ENCODE measurements at places on chromosomes 3 and 15.

DNA sequence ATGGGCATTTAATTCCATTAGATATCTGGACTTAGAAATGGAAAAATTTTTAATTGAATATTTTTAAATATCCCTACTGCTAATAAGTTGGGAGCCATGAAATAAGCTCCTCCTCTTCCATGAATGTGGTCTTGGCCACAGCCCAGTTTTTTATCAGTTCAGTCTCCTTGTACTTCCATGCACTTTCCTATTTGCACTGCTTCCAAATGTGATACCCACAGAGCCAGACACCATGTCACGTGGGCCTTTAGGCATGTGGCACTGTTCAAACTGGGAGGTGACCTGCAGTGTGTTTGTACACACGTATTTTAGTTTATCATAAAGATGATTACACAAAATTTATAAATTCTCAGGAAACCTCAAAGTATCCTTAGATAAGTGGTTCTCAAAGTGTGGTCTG is 80.1 kb upstream of the DGKG start:
- no peak for DNase-seq

GRCh38 chr3:99859825-99860224 is 42.2 kb downstream of the CMSS1 start:
- DNase-seq: no peak

GRCh38 chr3:119611664-119612063 is 14.0 kb downstream of the PLA1A start:
- no peak for DNase-seq

DNA sequence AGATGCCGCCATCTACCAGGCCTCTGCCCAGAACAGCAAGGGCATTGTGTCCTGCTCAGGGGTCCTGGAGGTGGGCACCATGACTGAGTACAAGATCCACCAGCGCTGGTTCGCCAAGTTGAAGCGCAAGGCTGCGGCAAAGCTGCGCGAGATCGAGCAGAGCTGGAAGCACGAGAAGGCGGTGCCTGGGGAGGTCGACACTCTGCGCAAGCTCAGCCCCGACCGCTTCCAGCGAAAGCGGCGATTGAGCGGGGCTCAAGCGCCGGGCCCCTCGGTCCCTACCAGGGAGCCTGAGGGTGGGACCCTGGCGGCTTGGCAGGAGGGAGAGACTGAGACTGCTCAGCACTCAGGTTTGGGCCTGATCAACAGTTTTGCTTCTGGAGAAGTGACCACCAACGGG is 22.6 kb downstream of the ALPK3 start:
- DNase-seq: no peak

DNA sequence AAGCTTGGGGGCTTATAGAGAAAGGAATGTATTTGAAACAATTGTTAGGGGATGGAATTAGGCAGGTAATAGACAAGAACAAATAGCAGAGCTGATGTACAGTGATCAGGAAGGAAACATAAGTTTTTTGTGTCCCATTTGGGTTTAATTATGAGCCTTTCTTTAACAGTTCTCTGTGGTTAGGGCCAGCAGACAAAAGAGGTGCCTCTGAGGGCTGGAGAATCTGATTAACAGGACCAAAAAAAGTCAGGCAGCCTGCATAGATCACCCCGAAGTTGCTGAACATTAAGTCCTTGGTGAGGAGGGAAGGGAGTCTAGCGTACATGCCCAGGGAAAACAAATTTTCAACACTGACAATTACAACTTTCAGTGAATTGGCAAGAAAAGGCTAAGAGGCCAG is 88.6 kb upstream of the SPRED1 start:
- DNase-seq: no peak

GRCh38 chr3:191340966-191341365 is 10.6 kb upstream of the UTS2B start:
- DNase-seq: no peak

DNA sequence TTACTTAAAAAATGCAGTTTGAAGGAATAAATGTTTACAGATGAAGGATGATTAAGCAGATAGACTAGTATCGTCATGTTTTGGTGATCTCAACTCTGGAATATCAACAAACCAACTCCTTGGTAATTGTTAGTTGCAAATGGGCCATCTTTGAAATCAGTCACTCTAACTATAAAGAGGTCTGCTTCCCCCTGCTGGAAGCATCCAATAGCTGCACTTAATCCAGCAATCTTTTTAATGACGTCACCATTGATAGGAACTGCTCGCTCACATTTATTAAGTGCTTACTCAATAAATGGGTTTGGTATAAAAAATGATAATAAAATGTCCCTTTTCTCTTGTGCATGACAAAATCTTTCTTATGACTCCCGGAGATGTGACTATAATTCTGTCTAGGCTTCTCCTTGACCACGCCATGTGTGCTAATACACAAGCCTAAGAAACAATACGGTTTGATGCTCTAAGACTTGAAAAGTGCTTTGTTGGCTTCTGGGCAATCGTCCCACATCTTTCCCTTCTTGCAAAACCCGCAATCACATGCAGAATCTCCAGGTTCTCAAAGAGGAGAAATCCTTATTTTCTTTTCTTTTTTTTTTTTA is 227.6 kb upstream of the POU1F1 start:
- no peak for DNase-seq

- no peak for DNase-seq
Observed at GRCh38 chr3:154886437-154886836, 193.7 kb upstream of the MME start.

DNA sequence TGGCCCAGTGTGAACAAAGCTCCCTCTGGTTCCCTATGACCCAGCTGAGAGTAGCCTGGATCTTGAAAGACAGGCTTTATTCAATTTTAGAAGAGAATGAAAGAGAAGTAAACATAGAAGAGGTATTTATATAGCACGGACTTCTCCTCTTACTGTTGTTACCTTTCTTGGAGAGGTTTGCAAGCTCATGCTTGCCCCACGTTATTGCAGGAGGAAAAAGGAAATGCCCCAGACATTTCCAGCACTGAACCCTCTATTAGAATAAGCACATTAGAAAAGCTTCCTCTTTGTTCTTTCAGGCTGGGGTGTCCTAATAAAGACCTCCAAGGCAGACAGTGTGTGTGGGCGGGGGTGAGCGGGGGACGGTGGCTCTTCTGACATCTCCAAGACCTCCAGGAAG is 98.7 kb upstream of the AGBL1 start:
- DNase-seq: no peak

DNA sequence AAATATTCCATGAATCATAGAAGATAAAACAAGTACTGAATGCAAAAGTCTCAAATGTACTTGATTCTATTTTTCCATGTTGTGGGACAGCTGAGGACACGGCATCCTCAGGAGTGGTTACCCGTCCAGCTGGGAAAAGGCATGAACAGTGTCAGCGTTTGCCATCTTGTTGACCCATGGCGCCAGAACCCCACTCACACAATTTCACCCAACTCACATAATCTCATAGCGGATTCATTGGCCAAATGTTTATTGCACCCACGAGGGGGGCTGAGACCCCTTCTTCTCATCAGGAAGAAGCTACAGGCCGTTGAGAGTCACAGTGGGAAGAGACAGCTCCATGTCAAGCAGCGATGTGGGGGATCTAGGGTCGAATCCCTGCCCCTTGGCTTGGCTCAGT is 72.9 kb downstream of the OCA2 start:
- DNase-seq: no peak

DNA sequence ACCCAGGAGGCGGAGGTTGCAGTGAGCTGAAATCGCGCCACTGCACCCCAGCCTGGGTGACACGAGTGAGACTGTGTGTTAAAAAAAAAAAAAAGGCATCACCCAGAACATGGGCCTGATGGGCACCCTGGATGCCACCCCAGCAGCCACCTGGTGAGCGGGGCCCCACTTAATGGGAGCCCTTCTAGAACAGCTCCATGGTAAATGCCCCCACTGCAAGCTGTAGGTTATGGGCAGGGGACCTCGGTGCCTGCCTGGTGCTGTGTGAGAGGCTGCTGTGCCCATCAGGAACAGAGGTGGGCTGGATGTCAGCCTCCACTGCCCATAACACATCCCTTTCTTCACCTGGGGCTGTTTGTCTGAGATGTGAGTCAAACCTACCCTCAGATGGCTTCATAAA is 156.2 kb upstream of the MEF2A start:
- no peak for DNase-seq

DNA sequence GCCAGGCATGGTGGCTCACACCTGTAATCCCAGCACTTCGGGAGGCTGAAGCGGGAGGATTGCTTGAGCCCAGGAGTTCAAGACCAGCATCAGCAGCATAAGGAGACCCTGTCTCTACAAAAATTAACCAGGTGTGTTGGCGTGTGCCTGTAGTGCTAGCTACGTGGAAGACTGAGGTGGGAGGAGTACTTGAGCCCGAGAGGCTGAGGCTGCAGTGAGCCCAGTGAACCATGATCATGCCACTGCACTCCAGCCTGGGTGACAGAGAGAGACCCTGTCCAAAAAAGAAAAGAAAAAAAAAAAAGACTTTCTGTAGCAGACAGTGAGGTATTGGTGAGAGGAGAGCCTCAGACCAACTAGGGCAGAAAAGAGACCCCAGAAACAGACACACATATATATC is 263.8 kb downstream of the XXYLT1 start:
- no peak for DNase-seq

DNA sequence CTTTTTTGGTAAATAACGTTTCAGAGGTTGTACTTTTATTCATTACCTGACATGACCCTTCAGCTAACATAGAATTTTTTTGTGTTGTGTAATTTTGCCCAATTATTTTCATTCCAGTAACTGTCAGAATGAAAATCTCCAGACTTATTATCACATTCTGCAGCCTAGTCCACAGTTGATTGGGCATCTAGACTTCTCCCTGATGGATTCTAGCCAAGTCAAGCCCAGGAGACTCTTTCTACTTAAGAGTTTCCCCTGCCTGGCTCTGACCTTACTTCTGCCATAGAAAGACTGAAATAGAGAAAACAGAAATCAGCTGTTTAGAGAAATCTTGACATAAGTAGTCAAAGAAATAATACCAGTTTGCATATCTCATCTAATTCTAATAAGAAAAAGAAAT is 82.9 kb upstream of the CDAN1 start:
- DNase-seq: no peak

DNA sequence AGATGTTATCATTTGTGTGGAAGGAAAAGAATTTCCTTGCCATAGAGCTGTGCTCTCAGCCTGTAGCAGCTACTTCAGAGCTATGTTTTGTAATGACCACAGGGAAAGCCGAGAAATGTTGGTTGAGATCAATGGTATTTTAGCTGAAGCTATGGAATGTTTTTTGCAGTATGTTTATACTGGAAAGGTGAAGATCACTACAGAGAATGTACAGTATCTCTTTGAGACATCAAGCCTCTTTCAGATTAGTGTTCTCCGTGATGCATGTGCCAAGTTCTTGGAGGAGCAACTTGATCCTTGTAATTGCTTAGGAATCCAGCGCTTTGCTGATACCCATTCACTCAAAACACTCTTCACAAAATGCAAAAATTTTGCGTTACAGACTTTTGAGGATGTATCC is 15.1 kb downstream of the KLHL24 start:
- DNase-seq: no peak

DNA sequence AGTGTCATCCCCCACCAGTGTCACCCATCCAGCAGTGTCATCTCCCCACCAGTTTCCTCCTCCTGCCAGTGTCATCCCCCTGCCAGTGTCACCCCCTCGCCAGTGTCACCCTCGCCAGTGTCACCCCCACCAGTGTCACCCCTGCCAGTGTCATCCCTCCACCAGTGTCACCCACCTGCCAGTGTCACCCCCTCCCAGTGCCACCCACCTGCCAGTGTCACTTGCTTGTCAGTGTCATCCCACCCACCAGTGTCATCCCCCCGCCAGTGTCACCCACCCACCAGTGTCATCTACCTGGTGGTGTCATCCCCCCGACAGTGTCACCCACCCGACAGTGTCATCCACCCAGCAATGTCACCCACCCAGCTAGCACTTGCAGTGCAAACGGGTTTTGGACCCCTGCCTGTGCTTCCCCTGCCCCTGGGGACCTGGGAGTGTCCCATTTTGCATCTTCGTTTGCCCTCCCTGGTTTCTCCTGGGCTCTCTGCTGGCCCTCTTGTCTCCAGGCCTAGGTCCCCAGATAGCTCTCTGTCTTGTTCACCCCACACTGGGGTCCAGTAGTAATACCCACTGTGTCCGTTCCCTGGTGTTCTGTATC is 99.8 kb upstream of the PRR20G start:
- no peak for DNase-seq

GRCh38 chr3:113275583-113275928 is 64.2 kb downstream of the BOC start:
- DNase-seq: no peak

GRCh38 chr15:48765022-48765421 is 45.8 kb downstream of the CEP152 start:
- no peak for DNase-seq

- DNase-seq: no peak
Observed at GRCh38 chr3:182947888-182948287, 32.5 kb downstream of the DCUN1D1 start.

All from central memory CD4-positive, alpha-beta T cell (primary cell).